Dermis blood vessel endothelial cell (primary cell): ENCODE measurements at places on chromosomes 16 and 17.

DNA sequence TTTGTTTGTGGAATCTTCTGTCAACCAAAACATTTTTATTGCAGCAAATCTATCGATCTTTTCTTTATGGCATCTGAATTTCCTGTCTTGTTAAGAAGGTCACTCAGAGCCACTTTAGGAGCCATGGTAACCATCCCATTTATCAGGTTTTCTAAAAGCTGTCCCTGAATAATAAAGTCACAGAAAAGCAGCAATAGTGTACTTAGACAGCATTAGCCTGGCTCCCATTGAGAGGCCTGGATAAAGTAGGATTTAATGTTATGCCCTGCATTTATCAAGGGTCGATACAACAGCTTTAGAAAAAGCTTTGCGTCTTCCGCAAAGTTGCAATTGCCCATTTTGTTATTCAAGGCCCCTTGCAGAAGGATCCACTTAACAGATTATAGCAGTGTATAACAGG is 10.1 kb upstream of the CD300LF start:
- no peak for DNase-seq

DNA sequence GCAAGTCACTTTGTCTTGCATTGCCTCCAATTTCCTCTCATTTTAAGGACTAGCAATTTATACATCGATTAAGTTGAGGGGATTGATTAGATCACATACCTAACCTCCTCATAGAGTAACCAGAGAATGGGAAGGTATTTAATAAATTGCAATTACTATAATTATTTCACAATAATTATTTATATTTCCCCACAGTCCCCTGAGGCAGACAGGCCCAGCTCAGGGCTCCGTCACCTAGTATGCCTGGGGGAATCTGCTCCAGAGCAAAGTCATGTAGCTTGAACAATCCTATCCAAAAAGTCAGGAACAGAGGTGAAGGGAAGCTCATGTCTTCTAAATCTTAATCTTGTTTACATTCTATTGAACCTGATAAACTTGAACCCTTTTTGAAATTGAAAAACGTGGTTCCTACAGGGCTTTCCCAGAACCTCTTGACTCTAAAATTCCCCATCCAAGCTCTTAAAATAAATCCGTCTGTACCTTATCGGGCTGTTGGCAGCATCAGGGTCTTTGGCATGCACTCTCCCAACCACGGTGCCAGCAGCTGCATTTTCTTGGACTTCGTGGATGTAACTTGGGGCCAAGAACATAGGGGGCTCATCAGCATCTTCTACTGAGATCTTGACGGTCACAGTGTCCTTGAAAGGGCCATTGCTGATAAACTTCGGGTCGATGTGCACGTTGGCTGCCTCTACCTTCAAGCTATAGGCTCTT is 140.1 kb downstream of the CDH11 start:
- DNase-seq = no peak

DNA sequence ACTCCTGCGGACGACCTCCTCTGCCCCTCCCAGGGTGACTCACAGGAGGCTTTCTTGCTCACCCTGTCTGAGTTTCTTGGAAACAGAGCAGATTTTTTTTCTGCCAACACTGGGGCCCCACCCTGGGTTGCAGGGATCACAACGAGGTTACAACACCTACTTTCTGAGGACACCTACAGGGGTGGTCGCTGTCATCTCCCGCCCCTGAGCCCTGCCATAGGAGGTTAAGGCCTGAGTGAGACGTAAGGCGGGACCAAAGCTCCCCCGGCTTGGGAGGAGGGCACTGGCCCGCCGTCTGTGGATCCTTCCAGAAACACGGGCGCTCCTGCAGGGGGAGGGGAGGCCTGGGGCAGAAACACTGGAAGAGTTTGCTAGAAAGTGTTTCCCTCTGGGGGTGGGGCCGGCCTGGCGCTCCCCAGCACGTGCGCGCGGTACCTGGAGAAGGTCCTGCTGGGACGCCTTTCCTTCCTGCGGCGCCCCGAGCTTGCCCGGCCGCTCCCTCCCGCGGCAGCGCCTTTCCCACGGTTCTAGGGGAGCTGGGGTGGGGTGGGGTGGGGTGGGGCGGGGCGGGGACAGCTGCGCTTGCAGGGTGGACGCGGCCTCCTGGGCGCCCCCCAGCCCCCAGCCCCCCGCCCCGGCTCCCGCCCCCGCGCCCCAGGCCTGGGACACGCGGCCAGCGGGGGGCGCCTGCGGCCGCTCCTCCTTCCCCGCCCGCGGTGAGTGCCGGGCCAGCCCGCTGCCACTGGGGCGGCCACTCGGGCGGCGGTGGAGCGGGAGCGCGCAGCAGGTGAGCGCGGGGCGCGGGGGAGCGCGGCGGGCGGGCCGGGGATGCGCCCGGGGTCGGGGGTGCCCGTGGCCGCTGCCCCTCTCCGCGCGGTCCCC is 20.7 kb upstream of the ADCY7 start:
- peak; percentile 47 for DNase-seq

DNA sequence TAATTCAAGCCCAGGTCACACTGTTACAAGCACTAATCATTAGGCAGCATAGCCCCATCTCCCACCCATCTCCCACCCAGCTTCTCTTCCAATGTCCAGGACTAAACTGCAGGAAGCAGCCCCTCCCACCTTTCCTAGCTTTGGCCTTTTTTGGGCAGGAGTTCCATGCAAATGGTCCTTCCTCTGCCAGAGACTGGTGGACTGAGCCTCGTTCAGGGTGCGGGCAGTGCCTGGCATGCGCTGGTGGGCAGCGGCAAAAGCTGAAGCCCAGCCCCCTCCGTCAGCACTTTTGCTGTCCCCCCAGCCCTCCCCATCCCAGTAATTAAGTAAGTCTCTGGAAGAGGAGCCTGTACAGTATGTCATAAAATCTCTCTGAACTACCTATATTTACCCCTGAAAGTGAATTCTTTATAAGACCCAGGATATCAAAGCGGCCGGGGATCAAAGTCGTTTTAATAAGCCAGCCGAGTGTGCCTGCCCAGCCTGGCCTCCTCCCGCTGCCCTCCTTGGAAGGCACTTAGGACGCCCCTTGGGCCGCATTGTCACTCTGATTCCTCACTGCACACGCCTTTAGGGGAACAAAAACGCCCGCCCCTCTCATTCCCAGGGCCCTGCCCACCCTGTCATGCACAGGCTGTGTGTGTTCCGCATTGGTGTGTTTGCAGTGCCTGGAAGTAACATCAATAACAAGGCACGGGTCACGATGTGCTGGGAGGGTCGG is 109.9 kb downstream of the IRX5 start:
- no peak for DNase-seq
